ENCODE measurements at places on chromosomes 7 and 10. TPM values are rescaled to one million over a fixed set of nuclear protein-coding genes. Genes with fewer than 3 reads are reported as not detected.
A peak's percentile ranks its signal among the peaks of the same experiment; 100 is the strongest.

GRCh38 chr7:2403014-2403717, at the start of gene CHST12:
CHST12 (plus strand) TSS chr7:2403611; CDS start chr7:2432640, 29,029 bp downstream.
- H3K27ac ChIP-seq: no peak within 1 kb of the TSS
- H3K36me3 ChIP-seq: no peaks in the 10 kb centered on the region
- DNase-seq: peak; percentile 96
- H3K4me3 ChIP-seq: peak within 1 kb of the TSS; percentile 71
- no peaks in the 10 kb centered on the region for H3K27me3 ChIP-seq
- peaks cover 27% of the 10 kb centered on the region for H3K4me1 ChIP-seq

GRCh38 chr10:124005991-124006392, 87.4 kb downstream of the CHST15 start:
- no peak for DNase-seq
- no peaks in the 10 kb centered on the region for H3K36me3 ChIP-seq
- no peaks in the 10 kb centered on the region for H3K27me3 ChIP-seq
- no peak overlapping the region for H3K4me3 ChIP-seq
- no peak overlapping the region for H3K27ac ChIP-seq
- H3K4me1 ChIP-seq: no peaks in the 10 kb centered on the region

DNA sequence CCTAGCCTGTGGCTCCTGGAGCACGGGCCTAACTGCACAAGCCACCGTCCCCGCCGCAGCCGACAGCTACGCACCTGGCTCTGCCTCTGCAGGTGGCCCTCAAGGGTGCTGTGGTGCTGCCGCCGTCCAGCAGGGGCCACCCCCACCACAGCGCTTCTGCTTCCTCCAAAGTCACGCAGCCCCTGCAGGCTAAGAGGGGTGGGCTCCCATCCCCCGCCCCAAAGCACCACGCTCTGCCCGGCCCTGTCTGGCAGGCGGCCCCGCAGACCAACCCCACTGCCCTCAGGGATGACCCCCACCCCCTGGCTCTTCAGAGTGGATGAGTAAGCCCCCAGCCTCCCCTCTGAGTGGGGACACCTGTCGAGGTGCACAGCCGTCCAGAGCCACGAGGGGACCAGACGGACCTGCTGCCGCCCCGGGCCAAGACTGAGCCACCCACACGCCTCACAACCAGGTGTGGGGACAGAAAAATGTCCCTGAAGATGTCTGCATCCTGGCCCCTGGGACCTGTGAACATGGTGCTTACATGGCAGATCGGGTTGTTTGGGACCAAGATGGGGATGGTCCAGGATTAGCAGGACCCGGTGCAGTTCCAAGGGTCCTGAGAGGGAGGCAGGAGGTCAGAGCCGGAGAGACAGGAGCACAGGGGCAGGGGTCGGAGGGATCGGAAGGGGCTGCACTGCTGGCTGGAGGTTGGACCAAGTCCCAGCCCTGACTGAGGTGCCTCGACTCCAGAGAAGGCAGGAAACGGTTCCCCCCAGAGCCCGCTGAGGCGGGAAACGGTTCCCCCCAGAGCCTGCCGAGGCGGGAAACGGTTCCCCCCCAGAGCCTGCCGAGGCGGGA, 9.0 kb upstream of the ADAP1 start:
- H3K36me3 ChIP-seq: peaks cover 4% of the 10 kb centered on the region
- no peak for DNase-seq
- H3K27ac ChIP-seq: no peak overlapping the region

GRCh38 chr10:77223526-77224460, 413.8 kb downstream of the KCNMA1 start:
- H3K36me3 ChIP-seq: no peaks in the 10 kb centered on the region
- H3K4me1 ChIP-seq: 0 out of 2 replicates have a peak, but pooled peaks cover 2% of the 10 kb centered on the region
- no peaks in the 10 kb centered on the region for H3K27me3 ChIP-seq

TFPI2 gene
- not detected for total RNA-seq

- H3K36me3 ChIP-seq: no peaks in the 10 kb centered on the region
- no peak overlapping the region for H3K4me3 ChIP-seq
- no peak for DNase-seq
- H3K27ac ChIP-seq: no peak overlapping the region
- no peaks in the 10 kb centered on the region for H3K4me1 ChIP-seq
These were observed 87.1 kb downstream of the ADAM22 start for GRCh38 chr7:88020953-88021665.

GRCh38 chr10:55631071-55631654, 729.9 kb downstream of the ZWINT start:
- H3K4me1 ChIP-seq: no peaks in the 10 kb centered on the region
- no peak overlapping the region for H3K27ac ChIP-seq
- H3K27me3 ChIP-seq: no peaks in the 10 kb centered on the region

DNA sequence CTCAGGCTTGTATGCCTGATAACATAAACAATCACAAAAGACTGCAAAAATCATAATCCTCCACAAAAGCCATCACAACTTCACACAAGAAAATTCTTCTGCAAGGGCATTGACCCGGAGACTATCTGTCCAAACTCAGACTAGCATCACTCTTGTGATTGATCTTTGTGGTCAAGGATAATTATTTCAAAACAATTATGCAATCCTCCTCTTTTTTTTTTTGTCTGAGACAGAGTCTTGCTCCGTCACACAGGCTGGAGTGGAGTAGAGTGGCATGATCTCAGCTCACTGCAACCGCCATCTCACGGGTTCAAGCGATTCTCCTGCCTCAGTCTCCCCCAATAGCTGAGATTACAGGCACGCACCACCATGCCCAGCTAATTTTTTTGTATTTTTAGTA, 22.2 kb downstream of the CDNF start:
- no peaks in the 10 kb centered on the region for H3K27me3 ChIP-seq
- no peaks in the 10 kb centered on the region for H3K36me3 ChIP-seq
- no peak overlapping the region for H3K27ac ChIP-seq
- peaks cover 4% of the 10 kb centered on the region for H3K4me1 ChIP-seq
- no peak for DNase-seq

DNA sequence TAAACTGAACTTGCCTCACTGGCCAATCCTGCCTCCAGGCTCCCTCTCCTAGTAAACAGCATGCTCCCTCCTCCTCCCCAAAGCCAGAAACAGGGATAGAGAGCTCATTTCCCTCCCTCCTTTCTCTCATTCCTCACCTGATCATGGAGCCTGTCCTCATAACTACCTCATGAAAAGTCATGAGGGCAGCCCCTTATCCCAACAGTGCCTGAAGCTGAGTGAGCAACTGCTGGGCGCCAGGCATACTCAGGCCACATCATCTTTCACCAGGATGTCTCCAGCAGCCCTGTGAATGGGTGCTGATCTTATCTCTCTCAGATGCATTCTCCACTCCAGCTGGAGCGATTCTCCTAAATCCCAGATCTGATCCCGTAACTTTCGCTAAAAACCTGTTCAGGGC, 307.2 kb downstream of the PRPF18 start:
- no peak overlapping the region for H3K27ac ChIP-seq
- H3K36me3 ChIP-seq: no peaks in the 10 kb centered on the region
- DNase-seq: no peak

LBX1 gene
- not detected for total RNA-seq

DNA sequence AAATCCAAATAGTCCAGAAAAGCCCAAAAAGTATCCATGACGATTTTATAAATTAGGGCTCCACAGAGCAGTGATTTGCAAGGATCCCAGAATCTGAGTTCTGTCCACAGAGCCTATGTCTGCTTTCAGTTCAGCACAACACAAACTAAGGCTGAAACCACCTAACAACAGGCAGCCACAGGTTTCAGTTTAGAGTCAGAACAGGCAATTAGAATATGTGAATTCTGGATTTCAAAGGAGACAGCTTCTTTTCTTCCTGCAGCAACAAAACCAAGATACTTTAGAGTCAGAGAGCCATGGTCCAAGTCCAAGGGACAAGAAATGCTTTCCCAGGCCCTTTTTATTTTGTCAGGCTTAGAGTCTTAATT, 23.6 kb downstream of the IFIT3 start:
- no peak overlapping the region for H3K4me3 ChIP-seq
- no peak overlapping the region for H3K27ac ChIP-seq
- no peaks in the 10 kb centered on the region for H3K4me1 ChIP-seq
- H3K36me3 ChIP-seq: no peaks in the 10 kb centered on the region

GRCh38 chr7:99098824-99099498, 44.9 kb downstream of the SMURF1 start:
- peak overlapping the region; percentile 64 for H3K27ac ChIP-seq
- H3K4me3 ChIP-seq: no peak overlapping the region
- no peaks in the 10 kb centered on the region for H3K27me3 ChIP-seq
- no peak for DNase-seq
- H3K36me3 ChIP-seq: peaks cover 14% of the 10 kb centered on the region
- H3K4me1 ChIP-seq: peaks cover 87% of the 10 kb centered on the region

- peaks cover 12% of the 10 kb centered on the region for H3K4me1 ChIP-seq
- no peaks in the 10 kb centered on the region for H3K27me3 ChIP-seq
- H3K36me3 ChIP-seq: peaks cover under 1% of the 10 kb centered on the region
- DNase-seq: no peak
- H3K4me3 ChIP-seq: no peak overlapping the region
These were observed 40.3 kb downstream of the PRF1 start for GRCh38 chr10:70562036-70562755.

COL1A2 gene
- not detected for total RNA-seq
